ENCODE measurements at places on chromosomes 16 and 17. TPM values are rescaled to one million over a fixed set of nuclear protein-coding genes. Genes with fewer than 3 reads are reported as not detected.

DNA sequence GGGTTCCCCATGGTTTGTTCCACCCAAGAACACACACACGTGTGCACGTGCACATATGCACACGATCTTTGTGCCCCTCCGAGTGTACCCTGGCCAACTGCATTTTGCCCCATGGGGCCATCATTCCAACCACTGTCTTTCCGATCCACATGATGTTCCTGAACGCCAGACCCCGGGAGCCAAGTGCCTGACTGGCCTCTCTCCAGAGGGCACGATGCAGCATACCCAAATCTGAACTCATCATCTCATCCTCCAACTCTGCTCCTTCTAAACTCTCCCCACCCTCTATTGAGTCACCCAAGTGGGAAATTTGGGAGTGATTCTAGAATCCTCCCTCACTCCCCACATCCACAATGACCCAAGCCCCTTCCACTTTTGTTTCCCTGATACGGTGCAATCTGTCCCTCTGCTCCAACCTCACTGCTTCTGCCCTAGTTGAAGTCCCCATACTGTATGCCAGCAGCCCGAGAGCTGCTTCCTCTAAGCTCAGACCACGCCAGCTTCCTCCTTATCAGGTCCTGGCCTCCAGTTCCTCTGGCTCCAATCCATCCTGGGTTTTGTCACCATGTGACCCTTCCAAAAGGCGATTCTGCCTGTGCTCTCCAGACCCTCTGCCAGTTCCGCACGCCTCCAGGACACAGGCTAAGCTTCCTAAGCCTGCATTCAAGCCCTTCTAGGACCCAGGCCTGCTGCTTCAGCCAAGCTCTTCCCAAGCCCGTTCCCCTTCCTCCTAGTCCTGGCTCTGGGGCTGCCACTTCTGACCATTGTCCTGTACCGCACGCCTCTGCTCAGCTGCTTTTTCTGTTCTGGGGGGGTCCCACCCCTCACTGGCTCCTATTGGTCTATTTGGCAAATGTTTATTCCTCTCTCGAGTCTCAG, 10.1 kb upstream of the TMEM208 start:
- H3K4me3 ChIP-seq = no peak overlapping the region
- no peak for DNase-seq
- peaks cover 18% of the 10 kb centered on the region for H3K36me3 ChIP-seq
- H3K27me3 ChIP-seq = no peaks in the 10 kb centered on the region
- no peaks in the 10 kb centered on the region for H3K4me1 ChIP-seq

- DNase-seq = no peak
- no peaks in the 10 kb centered on the region for H3K36me3 ChIP-seq
These were observed 679.6 kb downstream of the HS3ST4 start for GRCh38 chr16:26371349-26371869.

DNA sequence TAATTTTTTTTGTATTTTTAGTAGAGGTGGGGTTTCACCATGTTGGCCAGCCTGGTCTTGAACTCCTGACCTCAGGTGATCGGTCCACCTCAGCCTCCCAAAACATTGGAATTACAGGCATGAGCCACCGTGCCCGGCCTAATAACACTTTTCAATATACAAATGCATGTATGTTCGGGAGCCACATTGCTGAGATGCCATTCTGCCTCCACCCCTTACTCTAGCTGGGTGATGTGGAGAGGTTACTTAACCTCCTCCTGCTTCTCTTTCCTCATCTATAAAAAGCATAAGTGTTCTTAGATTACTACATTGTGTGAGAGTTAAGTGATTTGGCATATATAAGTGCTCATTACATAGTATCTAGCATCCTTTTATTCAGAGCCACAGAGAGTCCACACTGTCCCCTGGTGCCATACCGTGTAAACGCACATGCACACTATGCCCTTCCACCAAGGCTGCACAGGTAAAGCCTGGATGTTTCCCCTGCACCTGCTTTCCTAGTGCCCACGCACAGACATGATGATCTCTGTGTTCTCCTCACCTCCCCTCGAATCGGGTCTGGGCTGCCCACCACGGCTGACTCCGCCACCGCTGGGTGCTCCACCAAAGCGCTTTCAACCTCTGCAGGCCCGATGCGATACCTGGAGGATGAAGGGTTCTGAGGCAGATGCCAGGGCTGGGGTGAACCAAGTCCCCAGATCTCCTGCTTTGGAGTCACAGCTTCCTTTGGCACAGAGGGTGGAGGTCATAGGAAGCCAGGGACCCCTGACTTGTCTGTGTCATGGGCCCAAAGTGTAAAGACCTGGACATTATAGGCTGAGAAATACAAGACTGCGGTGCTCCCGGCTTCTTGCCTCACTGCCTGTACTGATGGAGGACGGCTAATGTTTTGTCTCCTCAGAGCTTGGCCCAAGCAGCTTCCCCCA, 49.0 kb upstream of the ACSM2B start:
- peak; percentile 77 for DNase-seq
- no peaks in the 10 kb centered on the region for H3K36me3 ChIP-seq
- no peak overlapping the region for H3K27ac ChIP-seq

DNA sequence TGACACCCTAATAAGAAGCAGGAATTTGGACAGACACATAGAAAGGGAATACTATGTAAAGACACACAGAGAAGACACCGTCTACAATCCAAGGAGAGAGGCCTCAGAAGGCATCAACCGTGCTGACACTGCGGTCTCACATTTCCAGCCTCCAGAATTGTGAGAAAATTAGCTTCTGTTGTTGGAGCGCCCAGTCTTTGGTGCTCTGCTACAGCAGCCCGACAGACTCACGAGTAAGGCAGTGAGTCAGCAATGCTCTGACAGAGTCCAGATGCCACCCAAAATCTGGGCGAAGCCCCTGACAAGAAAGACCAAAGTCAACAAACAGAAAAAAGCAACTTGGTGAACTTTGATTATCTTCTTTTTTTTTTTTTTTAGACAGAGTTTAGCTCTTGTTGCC, 32.5 kb upstream of the RAI1 start:
- H3K4me1 ChIP-seq = no peaks in the 10 kb centered on the region
- H3K27ac ChIP-seq = no peak overlapping the region
- H3K36me3 ChIP-seq = no peaks in the 10 kb centered on the region
- DNase-seq = no peak

- H3K36me3 ChIP-seq = peaks cover 28% of the 10 kb centered on the region
- H3K4me3 ChIP-seq = no peak overlapping the region
- H3K27ac ChIP-seq = no peak overlapping the region
- no peak for DNase-seq
- H3K27me3 ChIP-seq = no peaks in the 10 kb centered on the region
These were observed 36.4 kb downstream of the AKAP1 start for GRCh38 chr17:57121308-57122042.

DNA sequence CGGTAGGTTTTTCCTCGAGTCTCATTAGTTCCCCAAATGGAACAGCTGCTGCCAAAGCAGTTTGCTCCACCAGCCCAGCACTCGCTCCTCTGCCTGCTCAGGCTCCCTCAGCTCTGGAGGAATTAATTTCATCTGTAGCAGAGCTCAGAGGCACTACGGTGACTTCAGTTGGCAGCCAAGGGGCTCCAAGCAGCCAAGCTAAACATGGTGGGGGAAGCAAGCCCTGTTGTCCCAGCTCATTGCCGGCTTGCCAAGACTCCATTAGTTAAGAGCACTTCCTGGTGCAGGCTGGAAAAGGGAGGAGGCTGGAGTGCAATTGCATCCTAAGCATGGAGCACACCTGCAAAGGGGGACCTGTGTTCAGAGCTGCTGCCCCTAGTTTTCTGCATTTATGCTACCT, 78.7 kb upstream of the GPRC5B start:
- DNase-seq = peak; percentile 53
- no peak overlapping the region for H3K4me3 ChIP-seq
- no peaks in the 10 kb centered on the region for H3K36me3 ChIP-seq
- H3K27ac ChIP-seq = no peak overlapping the region
- H3K4me1 ChIP-seq = no peaks in the 10 kb centered on the region

GRCh38 chr16:89981414-89981813, 32.9 kb downstream of the DEF8 start:
- H3K36me3 ChIP-seq = peaks cover 25% of the 10 kb centered on the region
- no peaks in the 10 kb centered on the region for H3K4me1 ChIP-seq
- H3K27ac ChIP-seq = no peak overlapping the region
- H3K27me3 ChIP-seq = no peaks in the 10 kb centered on the region

DNA sequence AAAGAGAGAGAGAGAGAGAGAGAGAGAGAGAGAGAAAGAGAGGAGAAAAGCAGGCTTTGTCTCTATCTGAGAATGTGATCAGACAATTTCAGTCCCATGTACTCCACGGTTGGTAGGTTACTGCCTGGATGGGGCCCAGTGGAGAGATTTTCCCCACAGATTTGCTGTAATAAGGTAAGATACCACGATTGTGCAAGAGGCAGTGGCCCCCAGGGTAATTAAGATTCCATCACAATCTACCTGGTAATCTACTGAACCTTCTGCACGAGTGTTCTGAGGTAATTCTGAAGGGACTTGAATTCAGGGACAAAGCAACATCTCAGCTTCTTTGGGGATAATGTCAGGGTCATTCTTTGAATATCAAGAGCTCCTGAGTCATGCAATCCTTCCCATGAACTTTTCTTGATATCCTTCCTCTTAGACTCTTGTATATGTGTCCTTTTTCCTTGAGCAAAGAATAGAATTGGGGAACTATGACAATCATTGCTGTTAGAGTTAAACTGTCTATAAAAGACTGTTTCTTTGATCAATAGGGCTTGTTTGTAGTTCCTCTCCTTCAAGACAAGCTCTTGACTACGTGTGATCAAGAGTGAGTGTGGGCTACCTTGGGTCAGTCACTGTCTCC, 306.6 kb downstream of the MAF start:
- no peak for DNase-seq
- no peaks in the 10 kb centered on the region for H3K36me3 ChIP-seq
- H3K27me3 ChIP-seq = peaks cover 9% of the 10 kb centered on the region

DNA sequence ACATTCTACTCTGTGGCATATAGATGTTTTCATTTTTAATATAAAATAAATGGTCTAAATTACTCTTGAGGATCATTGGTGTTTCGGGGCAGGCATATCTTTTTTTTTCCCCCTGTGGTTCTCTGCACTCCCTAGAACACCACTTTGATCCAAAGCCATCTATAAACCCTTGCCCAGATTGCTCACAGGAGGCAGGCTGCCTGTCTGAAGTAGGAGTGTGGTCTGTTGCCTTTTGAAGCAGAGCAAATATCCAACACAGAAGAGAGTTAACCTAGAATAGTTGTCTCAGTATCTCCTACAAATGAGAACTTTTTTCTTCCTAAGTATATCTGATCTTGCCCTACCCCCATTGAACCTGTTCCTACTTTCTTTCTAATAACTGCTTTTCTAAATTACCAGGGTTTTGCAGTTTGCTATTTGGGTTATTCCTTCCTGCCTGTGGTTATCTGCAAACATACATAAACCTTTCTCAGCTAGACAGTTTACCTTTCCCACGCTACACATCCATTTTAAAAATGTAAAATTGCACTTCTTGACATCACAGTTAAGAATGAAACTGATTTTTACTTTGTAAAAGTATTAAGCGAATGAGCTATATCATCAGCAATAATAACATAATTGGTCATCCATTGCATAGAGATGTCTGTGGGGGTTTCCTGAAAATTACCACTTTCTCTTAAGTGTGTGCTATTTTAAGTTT, 4.7 kb upstream of the CMTM1 start:
- H3K27me3 ChIP-seq = no peaks in the 10 kb centered on the region
- no peak overlapping the region for H3K27ac ChIP-seq
- no peaks in the 10 kb centered on the region for H3K4me1 ChIP-seq
- DNase-seq = no peak
- H3K4me3 ChIP-seq = no peak overlapping the region

- peaks cover 58% of the 10 kb centered on the region for H3K36me3 ChIP-seq
- no peak for DNase-seq
- no peak overlapping the region for H3K4me3 ChIP-seq
- no peaks in the 10 kb centered on the region for H3K27me3 ChIP-seq
These were observed 20.2 kb downstream of the SLC16A3 start for GRCh38 chr17:82248815-82249674.

DNA sequence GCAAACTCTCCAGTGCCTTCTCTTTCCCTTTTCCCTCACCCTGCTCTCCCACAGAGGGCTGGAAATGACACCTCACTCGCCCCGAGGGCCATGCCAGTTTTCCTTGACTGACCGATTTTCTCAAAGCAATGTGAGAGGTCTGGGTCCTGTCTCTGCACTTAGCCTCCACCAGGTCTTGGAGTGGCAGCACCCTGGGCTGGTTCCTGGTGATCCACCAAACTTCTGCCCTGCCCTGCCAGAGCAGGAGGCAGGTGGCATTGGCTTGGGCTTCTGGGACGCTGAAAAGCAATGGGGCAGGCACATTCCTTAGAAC, 97.5 kb downstream of the RAB11FIP4 start:
- H3K4me3 ChIP-seq = peak overlapping the region; percentile 65
- H3K27ac ChIP-seq = no peak overlapping the region
- no peaks in the 10 kb centered on the region for H3K36me3 ChIP-seq
- peaks cover 10% of the 10 kb centered on the region for H3K4me1 ChIP-seq
- no peak for DNase-seq

GRCh38 chr16:24471561-24472350, 67.6 kb upstream of the RBBP6 start:
- H3K4me1 ChIP-seq = no peaks in the 10 kb centered on the region
- no peaks in the 10 kb centered on the region for H3K27me3 ChIP-seq
- H3K4me3 ChIP-seq = no peak overlapping the region
- DNase-seq = no peak
- no peak overlapping the region for H3K27ac ChIP-seq
- no peaks in the 10 kb centered on the region for H3K36me3 ChIP-seq

- no peak for DNase-seq
- H3K36me3 ChIP-seq = no peaks in the 10 kb centered on the region
- peaks cover 42% of the 10 kb centered on the region for H3K4me1 ChIP-seq
- peak overlapping the region; percentile 98 for H3K4me3 ChIP-seq
- H3K27ac ChIP-seq = peak overlapping the region; percentile 90
These were observed 571 bp downstream of the CAVIN1 start for GRCh38 chr17:42422412-42422957.

GRCh38 chr17:69207151-69207550, 21.5 kb downstream of the ABCA10 start:
- no peaks in the 10 kb centered on the region for H3K4me1 ChIP-seq
- H3K4me3 ChIP-seq = no peak overlapping the region
- no peak for DNase-seq
- no peak overlapping the region for H3K27ac ChIP-seq
- H3K27me3 ChIP-seq = no peaks in the 10 kb centered on the region
- H3K36me3 ChIP-seq = peaks cover 3% of the 10 kb centered on the region

DNA sequence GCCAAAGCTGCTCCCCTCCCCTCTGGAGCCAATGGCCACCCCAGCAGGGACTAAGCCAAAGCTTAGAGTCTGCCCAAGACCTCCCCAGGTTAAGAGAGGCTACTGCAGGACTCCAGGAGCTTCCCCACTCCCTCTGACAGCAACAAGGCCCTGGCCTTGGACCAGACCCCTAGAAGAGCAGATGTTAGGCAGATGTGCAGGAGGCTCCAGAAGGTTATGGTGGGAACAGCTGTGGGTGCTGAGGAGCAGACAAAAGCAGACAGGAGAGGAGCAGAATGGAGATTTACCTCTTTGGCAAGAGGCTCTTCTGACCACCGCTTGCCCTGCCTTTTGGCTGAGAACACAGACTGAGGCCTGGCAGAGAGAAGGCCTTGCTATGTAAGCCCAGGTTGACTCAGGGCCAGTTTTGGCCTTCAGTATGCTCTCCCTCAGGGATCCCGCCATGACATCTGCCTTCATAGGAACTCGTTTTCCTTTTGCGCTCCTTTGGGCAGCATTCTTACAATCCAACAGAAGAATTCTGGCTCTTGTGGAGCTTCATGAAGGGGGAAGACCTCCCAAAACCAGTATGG, 113.0 kb downstream of the RBFOX3 start:
- H3K4me3 ChIP-seq = no peak overlapping the region
- H3K27me3 ChIP-seq = peaks cover 9% of the 10 kb centered on the region
- no peak for DNase-seq
- H3K4me1 ChIP-seq = no peaks in the 10 kb centered on the region

CAPNS2 gene
- total RNA-seq = 0.37 TPM

C16orf89 gene
- total RNA-seq = not detected

TMEM238L gene
- not detected for total RNA-seq

MYH8 gene
- total RNA-seq = not detected

TAC4 gene
- not detected for total RNA-seq

MRM3 gene
- 11.6 TPM for total RNA-seq

GAST gene
- not detected for total RNA-seq

KCNJ2 gene
- total RNA-seq = not detected
